ENCODE measurements at places on chromosomes 5 and 9.
A peak's percentile ranks its signal among the peaks of the same experiment; 100 is the strongest.

GRCh38 chr9:70466976-70467561, 52.6 kb upstream of the KLF9 start:
- peak; percentile 80 for DNase-seq

DNA sequence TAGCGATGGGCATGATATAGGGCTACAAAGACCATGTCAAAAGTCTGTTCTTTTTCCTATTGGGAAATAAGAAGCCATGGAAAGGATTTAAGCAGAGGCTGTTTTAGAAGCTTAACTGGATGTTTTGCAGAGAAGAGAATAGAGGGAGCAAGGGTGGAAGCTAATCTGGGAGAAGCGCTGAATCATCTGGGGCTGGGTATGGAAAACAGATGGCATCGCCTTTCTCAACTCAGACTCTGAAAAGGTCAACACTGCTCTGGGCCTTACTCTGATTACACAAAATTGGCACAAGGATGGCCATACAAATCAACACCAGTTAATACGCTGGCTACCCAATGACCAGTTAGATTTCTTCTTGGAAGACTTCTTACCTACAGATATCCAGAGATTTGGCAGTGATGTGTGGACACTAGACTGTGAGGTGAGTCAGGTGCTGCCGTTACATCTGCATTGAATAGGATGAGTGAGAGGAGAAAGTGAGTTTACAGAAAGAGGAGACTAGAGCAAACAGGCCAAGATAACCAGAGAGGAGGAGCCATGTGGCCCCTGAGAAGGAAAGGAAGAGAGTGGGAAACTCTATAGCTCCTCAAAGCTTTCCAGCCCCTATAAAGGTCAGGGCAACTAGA, 6.2 kb upstream of the TCERG1 start:
- peak; percentile 30 for DNase-seq

DNA sequence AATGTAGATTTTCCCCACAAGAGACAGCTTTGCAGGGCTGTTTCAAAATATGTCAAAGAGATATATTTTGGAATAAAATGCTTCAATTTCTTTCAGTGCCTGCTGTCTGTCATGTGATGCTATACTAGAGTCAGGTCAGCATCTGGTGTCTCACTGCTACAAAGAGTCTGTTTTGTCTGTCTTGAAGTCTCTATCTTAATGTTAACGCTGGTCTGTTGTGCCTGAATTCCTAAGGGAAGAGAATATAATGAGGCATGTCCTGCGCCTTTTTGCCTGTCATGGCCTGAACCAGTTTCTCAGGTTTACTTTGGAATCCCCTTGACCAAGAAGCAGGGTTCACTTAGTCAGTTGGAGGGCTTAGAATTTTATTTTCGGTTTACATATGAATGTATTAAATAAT, 176.4 kb downstream of the PDZD2 start:
- DNase-seq, result no peak

DNA sequence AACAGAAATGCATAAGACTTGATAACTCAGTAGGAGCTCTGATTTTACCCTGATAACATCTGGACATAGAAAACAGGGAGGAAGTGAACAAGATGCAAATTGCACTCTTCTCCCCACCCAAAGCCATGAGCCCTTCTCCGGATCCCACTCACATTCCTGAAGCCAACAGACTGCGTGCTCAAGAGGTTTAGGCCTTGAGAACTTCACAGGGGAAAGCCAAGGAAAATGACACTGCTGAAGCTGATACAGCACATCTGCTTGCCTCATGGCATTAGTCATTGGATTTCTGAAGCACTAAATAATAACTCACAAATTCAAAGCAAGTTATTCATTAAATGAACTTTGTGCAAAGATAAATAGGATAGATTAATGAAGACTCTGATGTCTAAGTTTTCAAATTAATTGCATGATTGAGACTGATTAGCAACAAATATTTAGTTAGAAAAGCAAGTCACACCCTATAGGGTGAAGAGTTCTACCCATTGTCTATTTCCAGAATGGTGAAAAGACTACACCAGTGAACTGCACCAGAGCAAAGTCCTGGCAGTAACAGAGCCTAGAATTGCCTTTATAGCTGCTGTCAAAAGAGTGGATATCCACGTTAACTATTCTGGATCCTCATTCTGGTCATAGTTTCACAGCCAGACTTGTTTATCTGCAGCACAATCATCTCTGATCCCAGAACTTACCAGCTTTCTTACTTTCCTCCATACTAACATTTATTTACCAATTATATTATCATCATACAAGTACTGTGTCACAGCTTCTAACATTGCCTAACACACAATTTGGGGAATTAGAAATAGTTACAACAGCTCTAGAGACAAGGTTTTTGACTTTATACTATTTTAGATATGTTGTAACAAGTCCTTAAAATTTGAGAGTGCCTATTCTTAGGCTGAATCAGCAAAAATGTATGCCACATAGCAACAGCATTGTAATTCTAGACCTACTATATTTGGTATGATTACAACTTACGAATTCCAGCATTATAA, 432.1 kb upstream of the RGMB start:
- peak; percentile 94 for DNase-seq

- no peak for DNase-seq
Measured at GRCh38 chr5:4128994-4129393, 533.4 kb downstream of the IRX1 start.

DNA sequence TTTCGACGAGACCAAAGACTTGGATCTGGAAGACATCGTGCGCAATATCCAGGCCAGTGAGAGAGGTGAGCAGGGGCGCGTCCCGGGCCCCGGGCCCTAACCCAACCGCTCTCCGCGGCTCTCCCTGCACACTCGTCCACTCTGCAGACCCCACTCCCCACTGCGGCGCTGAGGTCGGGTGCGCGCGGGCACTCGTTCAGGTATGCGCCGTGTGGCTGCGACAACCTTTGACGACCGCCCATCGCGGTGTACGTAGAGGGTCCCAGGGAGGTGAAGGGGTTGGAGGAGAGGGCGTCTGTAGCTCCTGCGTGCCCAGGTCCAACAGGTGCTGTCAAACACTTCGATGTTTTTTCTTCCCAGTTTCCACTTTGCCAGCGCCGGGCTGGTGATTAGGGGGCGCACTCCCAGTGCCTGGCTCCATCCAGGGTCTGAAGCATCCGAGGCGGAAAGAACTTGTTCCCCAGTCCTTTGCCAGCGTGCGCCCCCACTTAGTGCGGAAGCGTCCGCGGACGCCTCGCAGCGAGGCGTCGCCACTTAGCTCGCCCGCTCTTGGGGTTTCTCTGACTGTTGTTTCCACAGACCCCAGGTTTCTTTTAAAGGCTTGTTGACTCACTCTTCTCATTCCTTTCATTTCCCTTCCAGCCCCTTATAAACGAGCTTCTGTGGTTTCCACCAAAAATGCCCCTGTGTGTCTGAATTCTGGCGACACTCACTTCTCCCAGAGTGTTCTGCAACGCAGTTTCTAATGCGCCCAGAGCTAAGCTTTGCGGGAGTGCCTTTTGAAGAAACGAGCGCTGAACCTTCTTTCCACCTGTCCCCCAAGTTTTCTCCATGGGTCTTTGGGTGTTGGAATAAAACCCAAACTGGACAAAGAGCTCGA, 1.6 kb downstream of the NPR3 start:
- DNase-seq, result peak; percentile 57

- DNase-seq, result peak; percentile 79
Measured at GRCh38 chr9:90925581-90926257, 124.1 kb downstream of the SYK start.

DNA sequence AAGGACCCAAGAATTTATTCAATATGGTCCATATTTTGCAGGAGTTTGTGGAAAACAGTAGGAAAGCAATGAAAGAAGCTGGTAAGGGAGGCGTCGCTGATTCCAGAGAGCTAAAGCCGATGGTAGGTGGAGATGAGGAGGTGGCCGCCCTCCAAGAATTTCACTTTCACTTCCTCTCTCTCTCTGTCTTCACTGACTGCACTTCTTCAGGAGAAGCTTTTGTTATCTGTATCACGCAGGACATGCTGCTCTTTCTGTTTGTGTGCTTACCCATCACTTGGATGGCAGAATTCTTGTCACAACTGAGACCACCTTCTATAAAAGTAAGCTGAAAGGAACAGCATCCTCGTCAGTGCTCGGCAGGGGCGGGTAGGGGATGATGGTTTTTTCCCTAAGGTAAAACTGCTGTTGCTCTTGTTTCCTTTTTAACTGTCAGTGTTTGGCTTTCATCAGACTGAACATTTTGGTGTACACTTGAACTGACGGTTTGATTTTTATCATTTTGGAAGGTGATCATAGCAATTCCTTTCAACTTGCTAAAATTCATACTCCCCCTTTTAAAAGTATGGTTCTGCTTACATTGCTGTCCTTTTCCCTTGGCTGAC, 62.4 kb upstream of the FSD1L start:
- peak; percentile 43 for DNase-seq

GRCh38 chr5:118553662-118554061, 434.7 kb downstream of the DTWD2 start:
- DNase-seq, result peak; percentile 79

DNA sequence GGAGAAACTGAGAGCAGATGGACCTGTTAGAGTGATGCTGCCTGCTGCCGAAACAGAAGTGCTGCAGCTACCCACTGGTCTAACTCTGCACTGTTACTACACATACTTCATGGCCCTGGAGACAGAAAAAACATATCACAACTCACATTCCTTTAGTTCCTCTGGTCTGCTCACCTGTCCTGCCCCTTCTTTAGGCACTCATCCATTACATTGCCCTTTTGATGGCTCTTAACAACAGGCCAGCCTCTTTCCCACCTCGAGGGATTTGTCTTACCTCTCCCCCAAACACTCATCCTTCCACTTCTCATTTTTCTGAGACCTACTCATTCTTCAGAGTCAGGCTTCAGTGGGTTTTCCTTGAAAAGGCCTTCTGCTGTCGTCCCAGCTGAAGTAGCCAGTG, 49.2 kb downstream of the KCTD16 start:
- DNase-seq, result no peak

DNA sequence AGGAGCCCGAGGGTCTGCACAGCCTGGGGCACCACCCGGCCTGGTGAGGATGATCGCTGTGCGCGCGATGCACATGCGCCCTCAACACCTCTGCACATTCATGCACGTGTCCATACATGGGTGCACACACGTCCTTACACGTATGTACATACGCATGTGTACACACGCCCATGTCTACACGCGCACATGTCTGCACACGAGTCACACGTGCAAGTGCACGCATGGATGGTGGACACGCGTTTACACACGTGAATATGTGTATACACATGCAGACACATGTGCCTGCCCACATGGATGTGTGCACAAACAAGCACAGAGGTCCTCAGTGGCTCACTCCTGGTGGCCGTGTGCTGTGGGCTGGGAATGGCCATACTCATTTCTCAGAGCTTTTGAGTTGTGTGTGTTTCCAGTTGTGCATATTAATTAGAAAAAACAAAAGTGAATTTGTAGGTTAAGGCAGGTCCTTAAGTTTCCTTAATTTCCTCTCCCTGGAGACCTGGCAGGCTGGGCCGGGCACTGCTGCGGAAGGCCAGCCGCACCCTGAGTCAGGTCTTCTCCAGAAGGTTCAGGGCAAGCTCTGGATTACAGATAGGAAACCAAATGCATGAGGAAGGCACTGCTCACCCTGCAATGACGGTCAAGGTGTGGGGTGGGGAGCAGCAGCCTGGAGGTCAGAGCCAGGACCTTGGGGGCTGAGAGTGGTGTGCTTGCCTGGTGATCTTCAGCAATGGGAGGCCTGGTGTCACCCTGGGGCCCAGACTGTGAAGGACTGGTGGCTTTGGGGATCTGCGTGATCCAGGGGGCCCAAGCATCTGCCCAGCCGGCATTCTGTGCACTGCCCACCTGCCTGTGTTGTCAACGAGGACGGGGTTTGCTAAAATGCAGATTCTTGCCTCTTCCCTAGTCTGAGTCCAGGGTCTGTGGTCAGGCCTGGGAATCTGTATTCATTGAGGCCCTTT, 1.3 kb upstream of the RNU6ATAC start:
- peak; percentile 50 for DNase-seq

DNA sequence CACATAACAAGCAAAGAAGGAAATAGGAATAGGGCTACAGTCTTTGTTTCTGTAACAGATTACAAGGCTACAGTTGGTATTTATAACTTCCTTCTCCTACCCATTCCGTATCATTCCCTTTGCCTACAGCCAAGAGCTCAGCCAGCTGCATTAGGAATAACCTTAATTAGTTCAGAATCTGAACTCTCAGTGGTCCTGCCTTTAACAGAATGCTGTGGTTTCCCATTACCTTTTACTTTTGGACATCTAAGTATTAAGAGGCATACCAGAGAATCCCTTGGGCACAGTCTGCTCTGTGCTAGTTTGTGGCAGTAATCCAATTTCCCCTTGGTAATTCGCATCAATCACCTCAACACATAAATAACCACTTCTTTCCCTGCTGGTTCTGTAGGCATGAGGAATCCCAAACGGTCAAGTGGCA, 44.2 kb downstream of the PKD2L2 start:
- DNase-seq, result peak; percentile 72

- peak; percentile 70 for DNase-seq
Measured at GRCh38 chr9:129640086-129640870, 1.7 kb downstream of the ASB6 start.

- DNase-seq, result no peak
Measured at GRCh38 chr5:109990723-109991359, 301.1 kb downstream of the MAN2A1 start.

DNA sequence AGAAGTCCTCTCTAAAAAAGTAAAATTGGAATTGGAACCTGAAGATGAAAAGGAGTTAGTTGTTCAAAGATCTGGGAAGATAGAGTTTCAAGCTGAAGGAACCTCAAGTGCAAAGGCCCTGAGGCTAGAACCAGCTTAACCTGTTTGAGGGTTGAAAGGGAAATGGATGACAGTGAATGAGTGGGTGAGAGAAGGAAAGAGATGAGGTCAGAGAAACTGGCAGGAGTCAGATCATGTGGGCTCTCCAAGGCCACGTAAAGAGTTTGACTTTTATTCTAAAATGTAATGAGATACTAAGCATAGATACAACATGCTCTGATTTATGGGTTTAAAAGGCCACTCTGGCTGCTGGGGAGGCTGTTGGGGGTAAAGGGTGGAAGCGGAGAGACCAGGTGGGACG, 2.5 kb upstream of the RAD23B start:
- DNase-seq, result no peak

GRCh38 chr5:116340799-116341198, 233.8 kb downstream of the SEMA6A start:
- DNase-seq, result no peak

GRCh38 chr5:45057564-45057963, 248.8 kb downstream of the MRPS30 start:
- no peak for DNase-seq

GRCh38 chr9:89361816-89362646, 43.7 kb downstream of the SECISBP2 start:
- DNase-seq, result no peak

GRCh38 chr5:91162534-91163381, 220.4 kb downstream of the ARRDC3 start:
- peak; percentile 94 for DNase-seq

Data from fibroblast of the aortic adventitia (primary cell).